ENCODE measurements at places on chromosomes 1 and 21.

GRCh38 chr1:17315542-17316130, 7.6 kb downstream of the PADI4 start:
- DNase-seq, result no peak

DNA sequence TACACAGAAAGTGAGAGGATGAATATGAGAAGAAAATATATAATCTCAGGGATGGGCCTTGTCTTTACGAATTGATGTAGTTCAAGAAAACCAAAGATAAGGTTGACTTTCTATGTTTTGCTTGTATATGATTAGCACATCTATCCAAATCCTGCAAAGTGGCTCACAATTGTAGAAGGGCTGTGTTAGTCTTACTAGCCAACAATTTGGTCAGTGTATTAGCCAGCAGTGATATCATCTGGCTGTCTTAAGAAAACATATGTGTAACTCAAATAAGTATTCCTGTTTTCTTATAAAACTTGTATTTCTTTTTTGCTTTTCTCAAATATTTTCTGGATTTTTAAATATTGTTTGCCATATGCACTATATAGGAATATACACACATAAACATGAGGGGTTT, 5.5 kb downstream of the SDCCAG8 start:
- DNase-seq, result no peak

- DNase-seq, result no peak
Observed at GRCh38 chr1:212074313-212074712, 38.8 kb downstream of the DTL start.

DNA sequence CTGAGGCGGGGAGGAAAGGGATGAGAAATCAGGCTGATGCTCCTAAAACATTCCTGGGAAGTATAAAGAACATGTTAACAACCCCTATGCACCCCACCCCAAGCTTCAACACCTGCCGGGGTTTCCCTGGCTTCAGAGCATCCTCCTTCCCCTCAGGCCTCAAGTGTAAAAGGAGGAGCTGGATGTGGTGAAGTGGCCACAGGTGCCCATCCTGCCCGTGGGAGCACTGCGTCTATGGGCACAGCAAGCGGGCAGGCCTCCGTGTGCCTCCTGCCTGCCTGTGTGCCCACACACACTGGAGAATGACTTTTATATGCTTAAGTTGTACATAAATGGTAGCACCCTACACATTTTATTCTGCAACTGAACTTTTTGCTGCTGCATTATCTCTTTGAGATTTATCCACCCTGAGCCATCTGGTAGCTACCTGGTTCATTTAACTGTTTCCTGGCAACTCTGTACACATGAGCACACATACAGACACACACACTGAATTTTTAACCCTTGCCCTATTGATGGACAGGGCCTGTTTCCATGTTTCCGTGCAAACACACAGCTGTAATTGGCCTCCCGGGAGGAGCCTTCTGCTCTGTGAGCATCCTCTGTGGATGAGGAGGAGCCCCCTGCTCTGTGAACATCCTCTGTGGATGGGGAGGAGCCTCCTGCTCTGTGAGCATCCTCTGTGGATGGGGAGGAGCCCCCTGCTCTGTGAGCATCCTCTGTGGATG, 13.4 kb upstream of the FTCD start:
- DNase-seq, result no peak

GRCh38 chr1:153242160-153242559, 17.3 kb upstream of the LORICRIN start:
- no peak for DNase-seq

DNA sequence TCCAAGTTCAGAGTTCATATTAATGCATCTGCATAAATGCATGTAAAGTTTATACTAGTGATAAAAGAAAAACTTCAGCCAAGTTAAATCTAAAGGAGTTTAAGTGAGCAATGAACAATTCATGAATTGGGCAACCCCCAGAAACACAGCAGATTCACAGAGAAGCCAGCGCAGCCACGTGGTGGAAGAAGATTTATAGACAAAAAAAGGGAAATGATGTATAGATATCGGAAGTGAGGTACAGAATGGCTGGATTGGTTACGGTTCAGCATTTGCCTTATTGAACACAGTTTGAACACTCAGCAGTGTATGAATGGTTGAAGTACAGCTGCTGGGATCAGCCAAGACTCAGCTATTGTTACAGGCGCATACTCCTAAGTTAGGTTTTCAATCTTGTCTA, 5.7 kb downstream of the AK5 start:
- DNase-seq, result no peak

DNA sequence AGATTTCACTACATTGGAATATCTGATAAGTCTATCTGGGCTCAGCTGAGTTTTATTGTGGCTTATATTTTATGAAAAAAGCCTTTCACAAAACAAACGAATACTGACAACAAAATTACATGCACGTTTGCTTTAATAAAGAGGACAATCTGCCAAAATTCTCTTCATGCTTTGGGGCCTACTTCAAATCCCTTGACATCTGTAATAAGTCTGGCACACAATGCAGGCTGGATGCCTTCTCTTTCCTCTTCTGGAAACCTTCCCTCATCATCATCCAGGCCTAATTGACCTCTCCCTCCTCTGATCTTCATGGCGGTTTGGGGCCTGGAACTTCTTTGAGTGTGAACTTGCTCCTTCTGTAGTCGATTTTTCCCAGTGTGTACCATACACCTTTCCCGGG, 70.3 kb downstream of the MAP10 start:
- peak; percentile 19 for DNase-seq

GRCh38 chr1:223717695-223718363, 5.5 kb downstream of the CAPN2 start:
- DNase-seq, result no peak

DNA sequence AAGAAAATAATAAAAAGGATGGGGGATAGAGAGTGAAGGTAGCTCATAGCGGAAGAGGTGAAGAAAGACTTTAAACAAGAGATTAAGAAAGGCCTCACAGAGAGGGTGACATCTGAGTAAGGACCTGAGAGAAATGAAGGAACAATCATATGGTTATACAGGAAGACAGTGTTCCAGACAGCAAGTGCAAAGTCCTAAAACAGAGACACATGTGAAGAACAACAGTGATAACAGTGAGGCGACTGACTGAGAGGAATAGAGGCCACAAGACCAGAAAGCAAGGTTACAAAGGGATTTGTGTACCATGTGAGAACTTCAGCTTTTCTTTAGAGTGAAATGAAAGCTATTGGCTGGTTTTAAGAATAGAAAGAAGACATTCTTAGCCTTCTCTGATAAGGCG, 141.6 kb upstream of the PALMD start:
- DNase-seq, result no peak

DNA sequence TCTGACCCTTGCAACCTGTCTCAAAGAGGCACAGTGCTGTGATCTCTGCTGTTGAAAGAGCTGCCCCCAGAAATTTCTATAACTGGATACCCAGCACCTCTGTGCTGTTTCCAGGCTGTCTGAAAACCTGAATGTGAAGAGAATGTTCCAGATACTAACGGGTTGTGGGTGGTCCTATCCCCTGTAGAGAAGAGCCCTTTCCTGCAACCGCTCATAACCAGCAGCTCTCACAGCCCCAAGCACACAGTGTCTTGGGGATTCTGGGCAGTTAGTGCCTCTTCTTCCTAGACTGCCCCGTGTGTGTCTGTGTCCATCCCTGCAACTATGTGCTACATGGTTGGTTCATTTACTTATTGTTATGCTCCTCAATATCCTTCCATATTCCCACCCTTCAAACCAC, 104.5 kb downstream of the SUSD4 start:
- DNase-seq, result no peak

GRCh38 chr1:21754583-21754982, 28.4 kb downstream of the USP48 start:
- DNase-seq, result no peak

DNA sequence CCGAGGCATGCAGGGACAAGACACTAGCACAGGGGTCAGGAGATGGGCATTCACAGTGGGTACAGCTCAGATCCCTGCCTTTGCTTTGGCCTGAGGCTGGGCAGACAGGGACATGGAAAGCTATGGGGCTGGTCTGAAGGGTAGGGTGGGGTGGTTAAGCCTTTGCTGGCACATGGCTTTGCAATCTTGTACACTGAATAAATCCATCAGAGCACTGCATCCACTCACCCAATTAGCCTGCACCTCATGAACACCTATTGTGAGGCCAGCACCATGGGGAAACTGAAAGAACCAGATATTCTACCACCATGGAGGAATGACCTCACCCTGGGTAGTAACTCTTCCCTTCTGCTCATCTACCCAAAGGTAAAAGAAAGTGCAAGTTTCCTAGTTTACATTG, 199.6 kb upstream of the LMO4 start:
- DNase-seq, result no peak

- DNase-seq, result no peak
Observed at GRCh38 chr1:198068285-198068684, 88.5 kb upstream of the NEK7 start.

- peak; percentile 48 for DNase-seq
Observed at GRCh38 chr1:64569411-64569810, 99.5 kb downstream of the CACHD1 start.

DNA sequence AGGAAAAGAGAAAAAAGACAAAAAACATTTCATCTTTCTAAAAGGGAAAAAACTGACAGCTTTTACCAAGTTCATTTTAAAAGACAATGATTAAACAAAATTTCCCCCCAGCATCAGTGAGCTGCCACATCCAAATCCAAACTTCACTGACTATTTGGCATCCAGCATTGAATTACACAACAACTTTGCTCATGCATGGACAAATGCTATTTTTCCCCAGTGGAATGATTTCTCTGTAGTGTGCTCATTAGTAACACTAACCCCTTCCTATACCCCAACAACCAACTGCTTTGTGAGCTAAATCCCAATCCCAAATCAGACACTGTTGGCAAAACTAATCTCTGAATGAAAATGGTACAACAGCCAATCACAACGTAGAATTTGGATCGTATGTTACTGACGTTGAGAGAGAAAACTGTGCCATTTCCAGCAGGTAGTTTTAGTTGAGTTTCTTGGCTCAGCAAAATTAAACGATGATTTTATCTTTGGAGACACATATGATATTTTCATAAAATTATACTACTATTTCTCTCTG, 37.9 kb downstream of the PIK3R3 start:
- peak; percentile 87 for DNase-seq

DNA sequence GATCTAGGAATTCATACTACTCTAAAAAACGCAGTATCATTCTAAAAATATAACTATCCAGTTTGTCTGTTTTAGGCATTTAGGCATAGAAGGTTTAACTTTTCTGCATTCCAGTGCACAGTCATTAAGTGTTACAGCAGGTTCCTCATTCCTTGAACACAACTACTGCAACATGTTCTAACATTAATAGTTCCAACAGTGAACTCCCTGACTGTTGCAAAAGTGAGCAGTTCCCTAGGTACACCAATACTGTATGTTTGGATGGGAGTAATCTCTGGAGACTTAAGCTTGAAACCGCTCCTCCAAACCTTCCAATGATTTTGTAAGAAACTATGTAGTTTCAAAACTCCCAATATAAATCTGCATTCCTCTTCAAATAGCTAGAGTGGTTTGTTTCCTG, 46.2 kb downstream of the UCHL5 start:
- no peak for DNase-seq

- DNase-seq, result no peak
Observed at GRCh38 chr1:152681616-152682015, 4.3 kb upstream of the LCE2B start.

- no peak for DNase-seq
Observed at GRCh38 chr1:193905288-193906085, 719.1 kb upstream of the B3GALT2 start.

DNA sequence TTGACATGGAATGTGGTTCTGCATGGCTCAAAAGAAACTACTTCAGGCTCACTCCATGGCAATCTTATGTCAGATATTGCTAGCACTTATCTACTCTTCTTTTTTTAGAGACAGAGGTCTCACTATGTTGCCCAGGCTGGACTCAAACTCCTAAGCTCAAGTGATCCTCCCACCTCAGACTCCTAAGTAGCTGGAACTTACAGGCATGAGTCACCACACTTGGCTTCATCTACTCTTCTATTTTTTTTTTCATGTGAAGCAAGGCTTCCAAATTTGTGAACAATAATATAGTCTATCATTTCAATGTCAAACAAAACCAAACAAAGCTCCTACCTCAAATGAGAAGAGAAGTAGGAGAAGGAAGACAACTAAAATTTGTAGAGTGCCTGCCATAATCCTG, 7.5 kb upstream of the PSEN2 start:
- no peak for DNase-seq

DNA sequence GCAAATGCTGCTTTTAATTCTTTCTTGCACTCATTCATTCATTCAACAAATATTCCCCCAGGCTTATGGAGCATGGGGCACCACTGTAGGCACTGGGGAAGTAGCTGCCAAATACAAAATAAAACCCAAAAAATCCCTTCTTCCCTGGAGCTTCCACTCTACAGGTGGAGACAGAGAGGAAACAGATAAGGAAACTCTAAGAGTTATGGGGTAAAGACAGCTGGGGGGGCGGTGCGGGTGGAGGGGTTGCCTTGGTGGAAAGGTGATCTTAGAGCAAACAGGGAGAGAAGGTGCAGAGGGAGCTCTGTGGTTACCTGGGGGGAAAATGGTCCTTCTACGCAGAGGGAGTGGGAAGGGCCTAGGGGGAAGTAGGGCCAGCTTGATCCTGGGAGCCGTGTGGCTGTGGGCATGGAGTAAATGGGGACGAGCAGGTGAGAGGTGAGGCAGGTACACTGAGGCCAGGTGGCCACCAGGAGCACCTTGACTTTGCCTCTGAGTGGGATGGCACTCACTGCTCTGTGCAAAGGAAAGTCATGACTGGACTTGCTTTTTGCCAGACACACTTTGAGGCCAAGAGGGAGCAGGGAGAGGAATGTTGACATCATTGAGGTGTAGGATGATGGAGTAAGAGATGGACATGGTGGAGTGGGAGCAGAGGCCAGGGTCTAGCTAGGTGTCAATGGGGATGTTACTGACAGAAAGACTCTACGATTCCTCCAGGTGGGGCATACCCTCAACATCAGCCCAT, 152.0 kb downstream of the ETS2 start:
- no peak for DNase-seq

DNA sequence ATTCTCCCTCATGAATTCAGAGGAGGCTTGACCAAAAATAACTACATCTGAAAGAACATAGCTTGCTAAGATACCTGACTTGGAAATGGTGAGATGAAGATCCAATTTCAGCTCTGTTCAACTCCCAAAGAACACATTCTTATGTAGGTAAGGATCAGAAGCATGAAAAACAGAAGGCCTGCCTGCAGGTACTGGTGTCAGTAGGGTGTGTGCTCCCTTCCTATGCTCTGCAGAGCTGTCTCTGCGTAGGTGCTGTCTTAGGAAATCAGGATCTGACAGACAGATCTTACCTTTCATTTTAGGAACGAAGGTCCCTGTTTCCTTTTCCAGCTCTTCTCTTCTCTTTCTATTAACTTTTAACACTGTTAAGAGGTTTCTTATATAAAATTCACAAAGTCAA, 5.6 kb upstream of the OR6K2 start:
- no peak for DNase-seq

- DNase-seq, result no peak
Observed at GRCh38 chr1:177646757-177647730, 322.8 kb downstream of the SEC16B start.

DNA sequence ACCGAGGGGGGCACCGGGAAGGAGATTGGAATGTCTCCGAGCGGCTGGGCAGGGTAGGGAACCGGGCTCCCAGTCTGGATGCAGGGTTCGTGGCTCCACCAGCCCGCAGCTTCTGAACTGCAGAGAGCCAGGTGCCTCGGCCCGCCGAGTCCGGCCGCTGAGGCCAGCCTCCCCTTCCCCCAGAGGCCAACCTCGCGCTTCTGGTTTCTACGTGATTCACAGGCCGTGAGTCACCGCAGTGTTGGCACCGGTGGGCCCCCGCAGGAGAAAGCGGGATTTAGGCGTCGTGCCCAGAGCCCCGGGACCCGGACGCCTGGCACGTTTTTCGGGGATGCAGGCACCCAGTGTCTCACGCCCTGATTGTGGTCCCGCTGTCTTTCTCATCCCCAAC, 458 bp downstream of the CRABP2 start:
- peak; percentile 46 for DNase-seq
